Stimulated activated CD4-positive, alpha-beta T cell treated with anti-CD3 and anti-CD28 coated beads, Interleukin-1b, Interleukin-23, amount 100 ng/mL, for 1 hour (primary cell): ENCODE measurements at places on chromosomes 5 and 9.

DNA sequence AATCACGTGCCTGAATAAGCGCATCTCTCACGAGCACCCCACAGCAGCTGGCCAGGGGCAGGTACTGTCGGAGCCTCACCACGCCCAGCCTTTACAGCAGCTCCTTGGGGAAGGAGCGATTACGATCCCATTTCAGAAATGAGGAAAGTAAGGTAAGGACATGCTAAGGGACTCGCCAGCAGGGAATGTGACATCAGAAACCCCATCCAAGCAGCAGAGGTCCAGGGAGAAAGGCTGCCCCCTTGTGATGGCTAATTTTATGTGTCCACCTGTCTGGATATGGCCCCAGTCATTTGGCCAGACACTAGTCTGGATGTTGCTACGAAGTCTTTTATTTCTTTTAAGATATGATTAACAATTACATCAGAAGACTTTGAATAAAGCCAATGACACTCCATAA, 77.3 kb downstream of the UBE2QL1 start:
- no peak for DNase-seq

DNA sequence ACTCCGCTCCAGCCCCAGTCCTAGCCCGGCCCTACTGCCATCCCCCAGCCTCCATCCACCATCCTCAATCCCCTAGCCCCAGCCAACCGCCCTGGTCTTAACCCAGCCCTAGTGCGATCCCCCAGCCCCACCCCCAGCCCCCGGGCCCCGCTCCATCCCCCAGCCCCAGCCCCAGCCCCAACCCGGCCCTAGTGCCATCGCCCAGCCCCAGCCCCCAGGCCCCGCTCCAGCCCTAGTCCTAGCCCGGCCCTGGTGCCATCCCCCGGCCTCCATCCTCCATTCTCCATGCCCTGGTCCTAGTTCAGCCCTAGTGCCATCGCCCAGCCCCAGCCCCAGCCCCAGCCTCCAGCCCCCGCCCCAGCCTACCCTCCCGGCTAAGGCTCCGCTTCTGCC, 398 bp downstream of the TOR1A start:
- no peak for DNase-seq

DNA sequence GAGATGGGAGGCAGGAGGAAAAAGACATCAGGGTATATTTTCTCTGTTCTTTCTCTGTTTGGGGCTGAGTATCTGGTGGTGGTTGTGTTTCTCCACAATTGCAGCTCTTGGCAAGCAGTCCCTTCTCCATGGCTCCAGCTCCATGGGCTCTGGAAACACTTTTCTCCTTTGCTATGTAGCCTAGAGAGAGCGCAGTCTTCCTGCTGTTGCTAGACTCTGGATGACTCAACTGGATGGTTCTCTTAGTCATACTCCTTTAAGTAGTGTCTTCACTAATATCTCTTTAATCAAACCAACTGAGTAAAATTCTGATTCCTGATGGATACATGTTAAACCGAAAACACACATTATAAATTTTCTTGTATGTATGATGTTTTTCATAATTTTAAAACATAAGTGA, 3.3 kb upstream of the PLGRKT start:
- DNase-seq = no peak

DNA sequence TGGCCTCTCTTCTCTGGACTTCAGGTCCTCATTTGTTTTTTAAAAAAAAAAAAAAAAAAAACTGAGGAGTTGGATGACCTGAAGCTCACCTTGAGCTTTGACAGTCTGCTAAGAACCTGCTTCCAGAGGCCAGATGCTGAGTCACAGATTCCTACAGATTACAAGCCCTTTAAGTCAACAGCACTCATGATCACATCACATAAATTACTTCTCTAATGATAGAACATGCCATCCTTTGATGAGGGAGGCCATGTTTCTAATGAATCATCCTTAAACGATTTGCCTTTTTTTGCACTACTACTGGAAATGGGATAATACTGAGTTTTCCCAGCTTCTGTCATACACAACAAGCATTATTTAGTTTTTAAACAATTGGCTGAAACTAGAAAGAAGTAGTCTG, 34.2 kb upstream of the MYOT start:
- no peak for DNase-seq

DNA sequence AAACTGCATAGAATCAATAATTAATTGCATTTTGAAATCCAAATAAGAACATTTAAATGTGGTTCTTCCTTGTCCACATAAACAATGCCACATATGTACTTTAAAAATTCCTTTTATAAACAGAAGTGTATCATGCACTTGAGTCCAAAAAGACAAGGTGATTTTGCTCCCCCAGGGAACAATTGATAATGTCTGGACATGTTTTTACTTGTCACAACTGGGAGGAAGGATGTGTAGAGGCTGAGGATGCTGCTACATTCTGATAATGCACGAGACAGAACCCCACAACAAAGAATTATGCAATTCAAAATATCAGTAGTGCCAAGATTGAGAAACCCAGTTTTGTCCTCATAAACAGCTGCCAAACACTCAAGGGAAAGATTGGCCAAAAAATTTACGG, 181.1 kb upstream of the ISL1 start:
- no peak for DNase-seq

DNA sequence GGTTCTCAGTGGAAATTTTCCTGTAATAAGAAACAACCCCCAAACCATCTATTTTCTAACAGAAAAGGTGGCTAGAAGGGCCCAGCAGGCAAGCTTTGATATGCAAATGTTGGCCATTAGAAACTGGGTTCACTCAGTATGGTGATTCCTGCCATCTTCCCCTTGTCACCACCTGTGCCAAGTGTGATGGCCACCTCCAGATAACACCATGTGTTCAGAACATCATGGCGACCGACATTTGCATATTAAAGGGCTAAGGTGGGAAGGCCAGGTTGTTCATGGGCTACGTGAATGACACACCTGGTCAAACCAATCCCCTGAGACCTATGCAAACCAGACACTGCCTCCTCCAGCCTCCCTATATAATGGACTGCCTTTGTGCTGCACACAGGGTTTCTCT, 20.4 kb downstream of the FOXE1 start:
- DNase-seq = no peak
